Epithelial cell of umbilical artery (primary cell): ENCODE measurements at places on chromosomes 1 and 21. TPM values are rescaled to one million over a fixed set of nuclear protein-coding genes. Genes with fewer than 3 reads are reported as not detected.

SPRR2E gene
- not detected in 2 replicates for total RNA-seq

ATP1A4 gene
- not detected in 2 replicates for total RNA-seq

COL11A1 gene
- total RNA-seq = 0.65 and 2.3 TPM in 2 replicates

OR10Z1 gene
- total RNA-seq = not detected in 2 replicates

HJV gene
- not detected in 2 replicates for total RNA-seq

LEMD1 gene
- not detected in 2 replicates for total RNA-seq

SLC35F3 gene
- not detected in 2 replicates for total RNA-seq

CFHR5 gene
- total RNA-seq = not detected in 2 replicates

SMCP gene
- total RNA-seq = not detected in 2 replicates

ATAD3A gene
- total RNA-seq = 39.5 and 49.0 TPM in 2 replicates

VAV3 gene
- 1.9 and 2.1 TPM in 2 replicates for total RNA-seq

OR14K1 gene
- not detected in 2 replicates for total RNA-seq

AZIN2 gene
- 0.46 and 1.9 TPM in 2 replicates for total RNA-seq

ADGRL4 gene
- 82.2 and 240 TPM in 2 replicates for total RNA-seq

CELA2B gene
- total RNA-seq = not detected in 2 replicates

TMEM50A gene
- 153 and 171 TPM in 2 replicates for total RNA-seq

PTCH2 gene
- total RNA-seq = 0.30 TPM in 1 of 2 replicates, not detected in the other

STUM gene
- not detected in 2 replicates for total RNA-seq

IL20 gene
- total RNA-seq = not detected in 2 replicates

CLCA4 gene
- not detected in 2 replicates for total RNA-seq
